ENCODE measurements at places on chromosomes 3 and 15.
A peak's percentile ranks its signal among the peaks of the same experiment; 100 is the strongest.

GRCh38 chr15:62486041-62486440 is 321.0 kb upstream of the C2CD4B start:
- DNase-seq: no peak

- DNase-seq: no peak
Observed at GRCh38 chr3:87674397-87675161, 384.2 kb downstream of the CGGBP1 start.

DNA sequence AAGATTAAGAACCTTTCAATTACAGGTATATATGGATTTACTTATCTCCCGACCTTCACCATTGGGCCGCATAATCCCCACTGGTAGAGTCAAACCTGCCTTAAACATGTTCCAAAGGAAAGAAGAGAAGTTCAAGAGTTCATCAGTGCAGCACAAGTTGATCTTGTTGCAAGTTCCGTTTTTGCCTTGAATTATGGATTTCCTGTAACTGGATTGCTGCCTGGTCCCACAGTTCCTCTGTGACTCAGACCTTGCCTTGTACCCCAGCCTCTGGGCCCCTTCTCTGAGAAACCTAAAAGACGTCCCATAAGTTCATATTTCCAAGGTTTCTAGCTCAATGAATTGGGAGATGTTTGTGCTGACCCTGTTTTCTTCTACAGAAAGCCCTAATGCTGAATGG is 112.5 kb upstream of the THBS1 start:
- no peak for DNase-seq

DNA sequence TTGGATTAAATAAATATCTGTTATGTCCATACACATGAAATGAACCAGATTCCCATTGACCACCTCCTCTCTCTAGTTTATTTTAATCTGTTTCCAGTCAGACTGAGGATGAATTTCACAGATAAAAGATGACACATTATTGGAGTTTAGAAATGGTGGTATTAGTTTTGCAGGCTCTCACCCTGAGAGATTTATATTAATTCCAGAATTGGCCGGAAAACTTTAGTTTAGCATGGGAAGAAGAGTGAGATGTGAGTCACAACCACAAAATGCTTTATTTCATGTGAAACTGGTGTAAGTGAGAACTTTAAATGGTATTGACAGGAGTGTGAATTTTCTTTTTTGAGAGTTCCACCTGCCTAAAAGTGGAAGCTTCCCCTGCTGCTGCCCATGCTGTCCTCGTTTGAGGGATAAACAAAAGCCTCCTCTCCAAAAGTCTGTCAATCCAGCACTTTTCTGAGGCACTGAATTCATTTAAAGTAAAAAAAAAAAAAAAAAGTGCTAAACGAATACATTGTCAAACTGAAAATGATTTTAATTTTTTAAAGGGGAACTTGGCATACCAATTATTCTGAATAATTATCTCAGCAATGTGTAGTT is 65.1 kb upstream of the EPHA3 start:
- DNase-seq: no peak

GRCh38 chr3:184727357-184728009 is 15.6 kb upstream of the MAGEF1 start:
- DNase-seq: peak; percentile 41

GRCh38 chr3:119356646-119357045 is 62.5 kb downstream of the ARHGAP31 start:
- no peak for DNase-seq

- DNase-seq: no peak
Observed at GRCh38 chr15:51736069-51736468, 1.4 kb downstream of the LYSMD2 start.

- DNase-seq: no peak
Observed at GRCh38 chr15:96807361-96807760, 476.9 kb downstream of the NR2F2 start.

GRCh38 chr15:89101302-89102193 is 13.3 kb downstream of the ABHD2 start:
- no peak for DNase-seq

- DNase-seq: no peak
Observed at GRCh38 chr3:197064771-197065170, 35.2 kb upstream of the MELTF start.

GRCh38 chr3:171676601-171677175 is 133.6 kb downstream of the PLD1 start:
- no peak for DNase-seq

DNA sequence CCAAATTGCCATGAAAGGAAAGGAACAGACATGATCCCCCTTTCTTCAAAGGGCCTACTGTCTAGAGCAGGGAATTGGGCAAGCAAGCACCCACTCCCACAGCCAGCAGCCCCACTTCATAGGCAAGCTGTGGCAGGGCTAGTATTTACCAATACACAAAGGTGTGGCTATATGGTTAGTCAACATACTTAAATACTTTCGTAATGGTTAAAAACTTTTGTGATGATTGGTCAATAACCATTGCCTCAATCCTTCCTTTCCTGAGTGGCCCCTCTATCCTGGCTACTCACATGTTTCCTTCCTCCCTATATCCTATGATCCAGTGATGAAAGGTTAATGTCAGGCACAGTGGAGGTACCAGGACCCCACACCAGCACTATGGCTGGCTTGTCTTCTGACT is 30.1 kb upstream of the ARL8B start:
- DNase-seq: no peak

GRCh38 chr3:119524931-119525662 is 26.8 kb downstream of the TIMMDC1 start:
- DNase-seq: no peak

GRCh38 chr15:93974804-93975481 is 256.4 kb upstream of the MCTP2 start:
- DNase-seq: peak; percentile 7
